ENCODE measurements at places on chromosomes 2 and 18. TPM values are rescaled to one million over a fixed set of nuclear protein-coding genes. Genes with fewer than 3 reads are reported as not detected.

DNA sequence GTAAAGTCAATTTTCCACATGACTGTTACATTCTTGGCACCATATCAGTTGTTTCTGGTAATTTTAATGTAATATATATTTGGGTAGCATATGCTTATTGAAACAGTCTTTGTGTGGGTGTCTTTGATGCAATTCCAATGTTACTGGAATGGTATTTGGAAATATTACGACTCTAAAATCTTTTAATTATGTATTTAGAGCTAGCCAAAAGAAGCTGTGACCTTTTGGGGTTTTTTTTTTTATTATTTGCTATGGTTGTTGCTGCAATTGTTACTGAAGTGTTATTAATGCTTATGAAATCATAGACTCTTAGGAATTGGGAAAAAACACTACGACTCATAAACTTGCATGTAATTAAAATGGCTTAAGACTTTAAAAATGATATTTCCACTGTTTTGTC, 95.9 kb downstream of the AOX1 start:
- H3K27ac ChIP-seq: no peak overlapping the region
- H3K4me3 ChIP-seq: no peak overlapping the region
- DNase-seq: no peak
- no peaks in the 10 kb centered on the region for H3K36me3 ChIP-seq

DNA sequence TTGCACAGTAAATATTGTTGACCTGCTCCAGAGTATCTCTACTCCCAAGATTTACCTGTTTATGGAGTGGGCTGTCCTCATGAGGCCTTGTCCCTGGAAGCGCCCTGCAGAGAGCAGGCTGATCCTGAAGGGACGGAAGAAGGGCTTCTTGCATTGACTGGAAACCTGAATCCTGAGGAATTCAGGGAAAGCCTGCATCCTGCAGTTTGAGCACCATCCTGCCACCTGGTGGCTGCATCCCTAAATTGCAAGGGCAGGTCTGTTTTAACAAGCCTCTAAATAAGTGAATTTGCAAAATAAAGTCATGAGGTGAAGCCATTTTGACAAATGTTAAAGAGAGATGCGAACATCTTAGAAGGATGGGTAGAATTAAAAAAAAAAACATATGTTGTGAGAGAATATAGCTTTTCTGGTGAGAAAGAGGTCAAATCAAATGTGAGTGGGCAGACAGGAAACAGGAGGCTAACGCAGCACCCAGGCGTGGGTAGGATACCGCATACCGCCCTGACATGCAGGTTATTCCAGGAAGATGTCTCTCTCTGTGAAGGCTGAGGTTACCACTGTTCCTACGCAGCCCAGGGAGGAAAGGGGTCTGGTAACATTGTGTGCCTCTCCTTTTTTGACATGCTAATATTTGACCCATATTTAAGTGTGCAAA, 754.9 kb downstream of the RNF144A start:
- peak; percentile 35 for DNase-seq
- H3K4me1 ChIP-seq: peaks cover 3% of the 10 kb centered on the region
- no peak overlapping the region for H3K4me3 ChIP-seq
- H3K27me3 ChIP-seq: no peaks in the 10 kb centered on the region
- no peak overlapping the region for H3K27ac ChIP-seq

DNA sequence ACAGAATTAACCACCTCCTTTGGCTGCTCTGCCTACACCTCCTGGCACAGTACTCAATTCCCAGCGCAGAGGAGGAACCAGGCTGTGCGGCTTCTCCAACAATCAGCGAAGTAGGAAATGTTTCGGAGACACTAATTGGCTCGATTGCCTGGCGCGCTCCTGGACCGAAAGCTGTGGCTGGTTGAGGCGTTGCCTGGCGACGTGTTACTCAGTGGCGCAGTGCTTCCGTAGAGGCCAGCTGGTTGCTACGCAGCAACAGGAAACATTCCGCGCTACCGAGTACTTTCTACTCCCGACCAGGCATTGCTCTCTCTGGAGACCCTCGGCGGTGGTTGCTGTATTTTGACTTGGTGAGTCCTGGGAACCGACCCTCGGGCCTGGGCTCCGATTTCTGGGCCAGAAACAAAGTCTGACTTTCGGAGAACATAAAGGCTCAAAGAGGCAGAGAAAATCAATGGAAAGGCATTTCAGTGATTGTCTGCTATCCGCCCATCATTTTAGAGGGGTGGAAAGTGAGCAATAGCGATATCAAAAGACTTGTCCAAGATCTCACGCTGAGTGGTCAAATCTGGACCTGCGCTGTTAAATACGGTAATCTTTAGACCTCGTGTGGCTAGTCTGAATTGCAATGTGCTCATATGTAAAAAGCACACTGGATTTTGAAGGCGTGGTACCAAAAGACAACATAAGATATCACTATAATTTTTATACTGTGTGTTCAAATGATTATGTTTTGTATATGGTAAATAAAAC, at the start of gene DNAH6:
Gene DNAH6, plus strand, starts transcription at position 265 of the 753 bp plus-strand sequence. CDS start 1,329 bp downstream, outside the sequence.
- H3K4me3 ChIP-seq: peak within 1 kb of the TSS; percentile 57
- DNase-seq: peak; percentile 96
- no peaks in the 10 kb centered on the region for H3K36me3 ChIP-seq
- peak within 1 kb of the TSS; percentile 10 for H3K27ac ChIP-seq
- H3K4me1 ChIP-seq: peaks cover 2% of the 10 kb centered on the region
- no peaks in the 10 kb centered on the region for H3K27me3 ChIP-seq

- no peak overlapping the region for H3K27ac ChIP-seq
- H3K4me3 ChIP-seq: no peak overlapping the region
- no peaks in the 10 kb centered on the region for H3K27me3 ChIP-seq
- no peaks in the 10 kb centered on the region for H3K4me1 ChIP-seq
- no peak for DNase-seq
Measured at GRCh38 chr2:158575051-158575635, 118.4 kb downstream of the PKP4 start.

- H3K4me3 ChIP-seq: no peak overlapping the region
- DNase-seq: no peak
- H3K4me1 ChIP-seq: peaks cover 14% of the 10 kb centered on the region
Measured at GRCh38 chr2:105325389-105325963, 4.1 kb downstream of the TGFBRAP1 start.

- DNase-seq: no peak
- no peaks in the 10 kb centered on the region for H3K36me3 ChIP-seq
- no peaks in the 10 kb centered on the region for H3K4me1 ChIP-seq
- H3K4me3 ChIP-seq: no peak overlapping the region
Measured at GRCh38 chr2:173854840-173855239, 110.3 kb downstream of the SP3 start.

DNA sequence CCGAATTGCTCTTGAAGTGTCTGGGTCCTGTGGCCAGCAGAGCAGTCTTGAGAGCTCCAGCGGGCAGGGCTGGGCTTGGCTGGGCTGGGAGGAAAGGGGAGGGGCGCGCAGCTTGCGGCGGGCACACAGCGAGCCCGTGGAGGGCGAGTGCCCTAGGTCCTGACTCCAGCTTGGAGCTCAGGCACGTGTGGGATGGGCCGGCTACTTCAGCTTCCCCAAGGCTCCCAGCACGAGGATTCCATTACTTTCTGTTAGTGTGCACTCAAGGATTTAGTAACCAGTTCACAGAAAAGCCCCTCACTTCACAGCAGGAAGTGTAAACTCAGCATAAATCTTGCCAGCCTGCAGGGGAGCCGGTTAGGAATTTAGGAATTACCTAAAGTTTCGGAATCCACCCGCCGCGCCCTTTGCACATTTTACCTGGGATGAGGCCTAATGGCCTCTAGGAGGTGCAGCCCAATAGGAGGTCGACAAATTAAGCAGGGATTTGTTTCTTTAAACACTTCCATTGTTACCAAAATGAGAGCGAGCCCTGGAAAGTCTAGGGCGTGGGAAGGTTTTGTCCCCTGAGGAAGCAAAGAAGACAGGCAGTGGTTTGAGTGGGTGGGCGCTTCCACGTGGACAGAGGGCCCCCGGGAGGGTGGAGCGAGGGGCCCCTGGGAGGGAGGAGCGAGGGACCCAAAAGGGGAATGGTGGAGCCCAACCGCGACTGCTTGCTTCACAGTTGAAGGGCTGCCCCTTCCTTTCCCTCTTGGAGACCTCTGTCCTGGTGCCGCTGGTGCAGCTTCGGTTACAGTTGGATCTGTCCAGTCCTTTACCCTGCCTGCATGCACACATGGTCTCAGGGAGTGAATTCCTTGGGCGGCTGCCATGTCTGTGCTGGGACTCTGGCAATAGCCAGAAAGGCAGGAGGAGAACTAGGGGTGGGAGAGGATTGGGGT, 93.3 kb downstream of the CTAGE1 start:
- DNase-seq: peak; percentile 74
- peak overlapping the region; percentile 14 for H3K4me3 ChIP-seq
- H3K36me3 ChIP-seq: no peaks in the 10 kb centered on the region
- no peak overlapping the region for H3K27ac ChIP-seq
- peaks cover 3% of the 10 kb centered on the region for H3K4me1 ChIP-seq

Gene XDH
- polyA plus RNA-seq: 138 TPM

DNA sequence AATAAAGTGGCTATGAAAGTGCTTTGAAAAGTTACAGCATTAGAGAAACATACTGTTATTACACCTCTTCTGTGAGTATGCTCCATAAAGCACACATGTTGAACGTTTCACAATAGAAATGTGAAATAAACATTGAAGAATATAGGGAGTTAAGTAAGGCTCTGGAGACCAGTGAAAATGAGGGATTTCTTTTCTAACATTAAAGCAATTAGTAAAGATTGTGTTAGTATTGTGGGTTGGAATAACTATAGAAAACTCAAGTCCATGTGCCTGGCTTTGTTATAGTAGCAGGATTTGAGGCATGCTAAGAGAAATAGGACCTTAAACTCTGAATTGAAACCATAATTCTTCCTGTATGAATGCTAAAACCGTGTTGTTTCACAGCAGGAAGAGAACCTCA, 63.1 kb downstream of the GLS start:
- no peak overlapping the region for H3K4me3 ChIP-seq
- peaks cover 23% of the 10 kb centered on the region for H3K4me1 ChIP-seq
- no peaks in the 10 kb centered on the region for H3K27me3 ChIP-seq
- no peak overlapping the region for H3K27ac ChIP-seq
- DNase-seq: no peak

DNA sequence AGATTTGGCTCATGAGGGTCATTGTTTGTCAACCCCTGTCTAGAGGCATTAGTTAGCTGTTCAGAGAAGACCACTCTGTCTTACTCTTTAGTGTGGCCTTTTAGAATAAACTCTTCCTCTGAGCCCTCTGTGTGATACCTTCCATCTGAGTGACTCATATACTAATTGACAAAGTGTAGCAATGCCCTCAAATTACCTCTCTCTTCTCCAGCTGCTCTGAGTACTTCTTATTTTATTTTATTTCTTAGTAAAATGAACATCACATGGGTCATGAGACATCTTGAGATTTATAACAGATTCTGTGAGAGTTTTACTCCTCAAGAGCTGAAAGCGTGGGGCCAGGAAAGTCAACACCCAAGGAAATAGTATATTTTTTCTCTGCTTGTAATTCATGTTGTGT, 67.4 kb downstream of the KCTD18 start:
- no peaks in the 10 kb centered on the region for H3K4me1 ChIP-seq
- H3K27ac ChIP-seq: no peak overlapping the region
- no peak for DNase-seq
- no peaks in the 10 kb centered on the region for H3K27me3 ChIP-seq

Gene ZSWIM2
- not detected for polyA plus RNA-seq

Gene RESP18
- 0.46 TPM for polyA plus RNA-seq

Gene CAVIN2
- 27.5 TPM for polyA plus RNA-seq

DNA sequence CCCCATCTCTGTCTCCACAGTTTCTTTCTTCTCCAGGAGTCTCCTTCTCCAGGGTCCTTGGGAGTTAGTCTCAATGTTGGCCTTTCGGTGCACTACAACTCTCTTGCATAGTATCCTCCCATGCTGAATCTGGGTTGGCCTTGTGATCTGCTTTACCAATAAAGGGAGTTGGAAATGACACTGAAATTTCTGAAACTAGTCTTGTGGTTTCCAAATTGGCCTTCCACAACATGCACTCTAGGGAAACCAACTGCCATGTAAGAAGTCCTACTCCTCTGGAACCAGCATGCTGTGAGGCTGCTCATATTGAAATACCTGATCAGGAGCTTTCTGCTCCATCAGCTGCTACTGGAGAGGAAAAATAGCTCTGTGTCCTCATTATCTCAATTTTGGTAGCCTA, 9.9 kb upstream of the ABHD3 start:
- no peaks in the 10 kb centered on the region for H3K4me1 ChIP-seq
- no peak overlapping the region for H3K27ac ChIP-seq
- H3K36me3 ChIP-seq: no peaks in the 10 kb centered on the region
- no peak for DNase-seq
- H3K4me3 ChIP-seq: no peak overlapping the region
- no peaks in the 10 kb centered on the region for H3K27me3 ChIP-seq

Gene GNLY
- 13.1 TPM for polyA plus RNA-seq

Gene REG3A
- polyA plus RNA-seq: 1.4 TPM

- H3K27ac ChIP-seq: no peak overlapping the region
- H3K4me1 ChIP-seq: no peaks in the 10 kb centered on the region
- H3K36me3 ChIP-seq: peaks cover 22% of the 10 kb centered on the region
Measured at GRCh38 chr2:11236335-11236734, 81.1 kb downstream of the SLC66A3 start.

DNA sequence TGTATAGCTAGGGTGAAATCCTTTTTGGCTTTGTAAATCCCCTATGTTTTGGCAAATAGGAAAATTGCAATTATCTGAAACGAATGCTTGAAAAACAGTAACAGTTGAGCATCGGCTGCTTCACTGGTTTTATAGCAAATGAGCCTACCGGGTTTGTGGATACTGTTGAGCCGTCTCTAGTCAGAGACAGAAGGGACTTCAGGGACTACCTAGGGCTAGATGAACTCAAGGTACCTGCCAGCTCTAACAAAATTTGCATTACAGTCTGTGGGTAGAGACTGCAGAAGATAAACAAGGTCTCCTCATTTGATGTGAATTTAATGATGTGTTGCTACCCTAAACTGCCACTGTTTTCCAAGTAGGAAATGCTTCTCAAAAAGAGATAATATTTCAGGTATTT, 101.1 kb downstream of the EML6 start:
- DNase-seq: no peak
- no peak overlapping the region for H3K4me3 ChIP-seq
- no peaks in the 10 kb centered on the region for H3K36me3 ChIP-seq

Gene PLA2R1
- 18.4 TPM for polyA plus RNA-seq

DNA sequence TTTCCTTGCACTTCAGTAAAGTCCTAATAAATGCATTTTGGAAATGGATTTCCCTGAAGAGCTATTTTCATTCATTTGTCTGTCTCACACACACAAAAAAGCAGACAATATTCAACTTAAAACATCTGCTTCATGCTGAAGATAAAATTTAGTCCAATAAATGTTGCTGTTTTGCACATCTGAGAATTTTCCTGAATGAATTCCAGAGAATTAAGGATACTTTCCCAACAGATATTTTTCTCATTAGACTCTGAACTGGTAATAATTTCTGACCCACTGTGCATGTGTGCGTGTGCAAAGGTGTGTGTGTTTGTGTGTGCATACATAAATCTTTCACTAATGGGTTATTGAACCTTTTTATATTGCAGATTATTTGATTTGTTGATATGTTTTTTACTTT, 390.2 kb upstream of the TMEFF2 start:
- no peaks in the 10 kb centered on the region for H3K4me1 ChIP-seq
- H3K27me3 ChIP-seq: no peaks in the 10 kb centered on the region
- no peak overlapping the region for H3K4me3 ChIP-seq
- no peak for DNase-seq

- H3K36me3 ChIP-seq: no peaks in the 10 kb centered on the region
- peak overlapping the region; percentile 49 for H3K27ac ChIP-seq
- H3K27me3 ChIP-seq: no peaks in the 10 kb centered on the region
- DNase-seq: peak; percentile 77
Measured at GRCh38 chr18:23106575-23106974, 28.7 kb upstream of the CABLES1 start.

Gene LOXL3
- polyA plus RNA-seq: 3.6 TPM

- no peak for DNase-seq
- H3K27me3 ChIP-seq: no peaks in the 10 kb centered on the region
- H3K27ac ChIP-seq: no peak overlapping the region
- H3K36me3 ChIP-seq: no peaks in the 10 kb centered on the region
Measured at GRCh38 chr18:57113799-57114420, 33.0 kb upstream of the BOD1L2 start.

All from large intestine (tissue), 12 donors.